GM23338 (cell line): ENCODE measurements at places on chromosomes 7 and 10. TPM values are rescaled to one million over a fixed set of nuclear protein-coding genes. Genes with fewer than 3 reads are reported as not detected.
A peak's percentile ranks its signal among the peaks of the same experiment; 100 is the strongest.

- no peak overlapping the region for H3K4me3 ChIP-seq
- no peaks in the 10 kb centered on the region for H3K36me3 ChIP-seq
- H3K27ac ChIP-seq = no peak overlapping the region
These were observed 1030.9 kb upstream of the CELF2 start for GRCh38 chr10:9986786-9987185.

DNA sequence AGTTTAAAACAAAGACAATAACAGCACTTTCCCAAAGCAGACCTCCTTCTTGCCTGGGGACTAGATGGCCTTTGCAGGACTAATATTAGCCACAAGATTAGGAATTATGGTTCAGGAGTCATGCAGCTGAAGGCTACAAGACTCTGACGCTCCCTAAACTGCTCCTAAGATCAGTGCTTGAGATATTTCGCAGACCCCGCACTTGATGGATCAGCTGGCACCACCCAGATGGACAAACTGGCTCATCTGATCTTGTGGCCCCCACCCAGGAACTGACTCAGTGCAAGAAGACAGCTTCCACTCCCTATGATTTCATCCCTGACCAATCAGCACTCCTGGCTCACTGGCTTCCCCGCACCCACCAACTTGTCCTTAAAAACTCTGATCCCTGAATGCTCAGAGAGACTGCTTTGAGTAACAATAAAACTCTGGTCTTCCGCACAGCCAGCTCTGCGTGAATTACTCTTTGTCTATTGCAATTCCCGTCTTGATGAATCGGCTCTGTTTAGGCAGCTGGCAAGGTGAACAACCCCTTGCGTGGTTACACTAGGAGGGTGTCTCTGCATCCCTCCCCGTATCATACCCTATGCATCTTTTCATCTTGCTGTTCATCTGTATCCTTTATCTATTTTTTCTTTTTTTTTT is 26.9 kb upstream of the NRBF2 start:
- no peak overlapping the region for H3K27ac ChIP-seq
- H3K27me3 ChIP-seq = no peaks in the 10 kb centered on the region
- H3K4me3 ChIP-seq = no peak overlapping the region
- H3K36me3 ChIP-seq = no peaks in the 10 kb centered on the region
- peak; percentile 25 for DNase-seq
- peaks cover 11% of the 10 kb centered on the region for H3K4me1 ChIP-seq

DNA sequence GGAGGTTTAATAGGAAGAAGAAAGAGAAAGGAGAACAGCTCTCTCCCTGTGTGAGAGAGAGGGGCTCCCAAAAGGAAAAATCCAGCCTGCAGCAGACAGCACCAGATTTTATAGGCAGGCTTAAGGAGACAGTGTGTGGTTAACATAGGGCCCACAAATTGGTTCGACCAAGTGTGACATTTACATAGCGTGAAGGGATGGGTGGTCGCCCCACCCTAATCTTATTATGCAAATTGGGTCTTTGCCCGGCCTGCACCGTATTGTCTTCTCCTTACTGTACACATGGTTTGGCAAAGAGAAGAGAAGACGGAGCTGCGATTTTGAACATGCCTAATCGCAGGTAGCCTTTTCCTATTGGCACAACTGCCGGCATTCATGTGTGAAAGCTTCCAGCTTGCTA is 756.3 kb downstream of the NXPH1 start:
- H3K27me3 ChIP-seq = no peaks in the 10 kb centered on the region
- no peak for DNase-seq
- H3K36me3 ChIP-seq = no peaks in the 10 kb centered on the region

GRCh38 chr10:84256510-84257342 is 11.9 kb downstream of the RGR start:
- no peak overlapping the region for H3K27ac ChIP-seq
- H3K4me1 ChIP-seq = no peaks in the 10 kb centered on the region; the same call in 1 of the 2 replicates
- peaks cover 9% of the 10 kb centered on the region for H3K27me3 ChIP-seq
- H3K36me3 ChIP-seq = no peaks in the 10 kb centered on the region

- H3K27me3 ChIP-seq = no peaks in the 10 kb centered on the region
- 0 out of 2 replicates have a peak, but pooled peaks cover 4% of the 10 kb centered on the region for H3K36me3 ChIP-seq
- no peak for DNase-seq
These were observed 89.6 kb downstream of the LRRC4 start for GRCh38 chr7:127941476-127942210.

DNA sequence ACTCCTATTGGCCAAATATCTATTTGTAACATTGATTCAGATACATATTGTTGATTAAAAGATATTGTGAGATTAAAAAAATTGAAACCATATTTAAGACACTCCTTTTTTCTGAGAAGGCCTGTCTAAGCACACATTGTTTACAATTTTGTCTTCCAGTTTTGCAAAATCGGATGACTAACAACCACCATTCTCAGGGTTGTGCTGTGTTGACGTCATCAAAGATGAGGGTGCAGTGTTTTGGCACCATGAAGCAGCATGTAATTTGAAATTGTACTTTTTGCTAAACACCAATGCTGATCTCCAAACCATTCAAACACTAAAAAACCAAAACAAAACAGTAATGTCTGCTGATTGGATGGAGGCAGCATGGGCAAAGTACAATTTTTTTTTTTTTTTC is 7.4 kb downstream of the CREB5 start:
- DNase-seq = no peak
- no peak overlapping the region for H3K27ac ChIP-seq
- no peaks in the 10 kb centered on the region for H3K27me3 ChIP-seq
- H3K4me1 ChIP-seq = no peaks in the 10 kb centered on the region
- H3K36me3 ChIP-seq = no peaks in the 10 kb centered on the region

DNA sequence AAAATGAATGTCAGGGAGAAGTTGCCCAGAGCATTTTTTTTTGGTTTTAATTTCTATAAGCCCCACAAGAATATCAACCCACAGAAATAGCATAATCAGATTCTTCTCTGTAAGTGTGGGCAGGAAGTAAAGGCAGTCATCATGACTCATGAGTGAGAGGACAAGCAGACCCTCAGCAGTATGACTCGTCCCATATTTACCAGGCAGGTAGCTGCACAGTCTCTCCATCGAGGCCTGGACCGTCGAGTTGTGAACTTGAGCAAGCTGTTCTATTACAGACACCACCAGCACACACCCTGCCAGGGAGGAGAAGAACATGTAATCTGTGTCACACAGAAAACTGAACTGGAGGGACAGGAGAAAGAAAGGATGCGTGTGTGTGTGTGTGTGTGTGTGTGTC is 37.8 kb downstream of the AOAH start:
- no peaks in the 10 kb centered on the region for H3K36me3 ChIP-seq
- no peak overlapping the region for H3K4me3 ChIP-seq
- no peaks in the 10 kb centered on the region; the same call in 1 of the 2 replicates for H3K4me1 ChIP-seq
- no peaks in the 10 kb centered on the region for H3K27me3 ChIP-seq
- DNase-seq = no peak
- H3K27ac ChIP-seq = no peak overlapping the region

- DNase-seq = peak; percentile 60
- no peak overlapping the region; the same call in 1 of the 2 replicates for H3K27ac ChIP-seq
- peaks cover 37% of the 10 kb centered on the region for H3K4me1 ChIP-seq
- no peaks in the 10 kb centered on the region for H3K36me3 ChIP-seq
- peak overlapping the region; percentile 63 for H3K4me3 ChIP-seq
These were observed 486 bp downstream of the CACNA2D1 start for GRCh38 chr7:82443036-82443546.

DNA sequence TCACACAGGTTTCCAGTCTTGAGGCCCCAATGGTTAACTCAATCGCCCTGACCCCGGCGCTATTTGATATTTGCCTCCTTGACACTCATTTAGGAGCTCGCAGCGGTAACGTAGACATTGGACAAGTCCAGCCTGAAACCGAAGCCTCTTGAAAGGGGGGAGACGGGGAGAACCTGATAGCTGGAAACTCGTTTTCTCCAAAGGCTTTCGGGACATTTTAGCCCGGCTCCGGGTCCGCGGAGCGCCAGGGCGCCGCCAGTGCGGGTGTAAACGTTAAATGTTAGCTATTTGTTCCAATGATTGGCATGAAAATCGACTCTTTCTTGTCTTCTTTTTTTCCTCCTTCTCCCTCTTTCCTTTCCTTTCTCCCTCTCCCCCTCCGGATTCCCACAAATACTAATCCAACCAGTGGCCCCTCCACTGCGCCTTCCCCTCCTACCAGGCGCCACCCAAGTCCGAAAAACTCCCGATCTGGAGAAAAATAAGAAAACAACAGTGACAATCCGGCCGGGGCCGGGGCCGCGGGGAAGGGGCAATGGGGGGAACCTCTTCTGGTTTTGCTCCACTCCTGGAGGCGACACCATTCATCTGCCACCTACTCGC is 17.2 kb upstream of the GATA3 start:
- H3K27ac ChIP-seq = no peak overlapping the region
- DNase-seq = peak; percentile 30
- H3K36me3 ChIP-seq = no peaks in the 10 kb centered on the region
- H3K27me3 ChIP-seq = peaks cover 100% of the 10 kb centered on the region
- H3K4me1 ChIP-seq = peaks cover 61% of the 10 kb centered on the region

GRCh38 chr10:44465401-44466115 is 80.7 kb upstream of the CXCL12 start:
- no peaks in the 10 kb centered on the region for H3K36me3 ChIP-seq
- H3K27me3 ChIP-seq = no peaks in the 10 kb centered on the region
- H3K4me3 ChIP-seq = no peak overlapping the region
- H3K4me1 ChIP-seq = no peaks in the 10 kb centered on the region

The UPK3BL2 gene
- 1.5 TPM in 1 of 2 replicates, not detected in the other for total RNA-seq

The KEL gene
- 3.6 TPM in 1 of 2 replicates, not detected in the other for total RNA-seq

The INMT gene
- 0.19 and 1.1 TPM in 2 replicates for total RNA-seq

The CYP26C1 gene
- total RNA-seq = 0.24 TPM in 1 of 2 replicates, not detected in the other
